ENCODE measurements at places on chromosomes 5 and 9.

- H3K27ac ChIP-seq = peak within 1 kb of the TSS; percentile 72
- peaks cover 44% of the 10 kb centered on the region for H3K4me1 ChIP-seq
- H3K4me3 ChIP-seq = peak within 1 kb of the TSS; percentile 57
- DNase-seq = peak; percentile 12
- H3K36me3 ChIP-seq = peaks cover 6% of the 10 kb centered on the region
Measured at GRCh38 chr9:88534456-88535225, at the start of gene NXNL2. Gene NXNL2, plus strand, starts transcription at chr9:88535178. Its CDS starts 257 bp downstream, at chr9:88535435.

DNA sequence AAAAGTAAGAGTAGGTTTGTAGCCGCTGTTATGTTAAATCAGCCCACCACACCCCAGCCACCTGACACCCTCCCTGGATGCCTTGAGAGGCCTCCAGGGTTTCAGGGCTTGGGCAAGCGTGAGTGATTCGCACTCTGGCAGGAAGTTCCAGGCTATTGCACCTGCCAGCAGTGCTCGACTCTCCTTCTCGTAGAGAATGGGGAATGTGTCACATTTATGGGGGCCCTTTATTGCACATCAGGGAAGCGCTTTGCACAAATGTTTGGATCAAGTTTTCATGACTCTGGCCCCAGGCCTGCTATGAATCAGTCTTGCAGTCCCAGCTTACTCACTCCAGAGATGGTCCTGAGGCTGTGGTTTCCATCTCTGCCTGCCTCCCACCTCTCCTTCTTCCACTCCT is 66.1 kb upstream of the ADRA1B start:
- no peaks in the 10 kb centered on the region for H3K36me3 ChIP-seq
- no peak for DNase-seq
- no peak overlapping the region for H3K27ac ChIP-seq
- no peak overlapping the region for H3K4me3 ChIP-seq
- H3K4me1 ChIP-seq = peaks cover 31% of the 10 kb centered on the region

DNA sequence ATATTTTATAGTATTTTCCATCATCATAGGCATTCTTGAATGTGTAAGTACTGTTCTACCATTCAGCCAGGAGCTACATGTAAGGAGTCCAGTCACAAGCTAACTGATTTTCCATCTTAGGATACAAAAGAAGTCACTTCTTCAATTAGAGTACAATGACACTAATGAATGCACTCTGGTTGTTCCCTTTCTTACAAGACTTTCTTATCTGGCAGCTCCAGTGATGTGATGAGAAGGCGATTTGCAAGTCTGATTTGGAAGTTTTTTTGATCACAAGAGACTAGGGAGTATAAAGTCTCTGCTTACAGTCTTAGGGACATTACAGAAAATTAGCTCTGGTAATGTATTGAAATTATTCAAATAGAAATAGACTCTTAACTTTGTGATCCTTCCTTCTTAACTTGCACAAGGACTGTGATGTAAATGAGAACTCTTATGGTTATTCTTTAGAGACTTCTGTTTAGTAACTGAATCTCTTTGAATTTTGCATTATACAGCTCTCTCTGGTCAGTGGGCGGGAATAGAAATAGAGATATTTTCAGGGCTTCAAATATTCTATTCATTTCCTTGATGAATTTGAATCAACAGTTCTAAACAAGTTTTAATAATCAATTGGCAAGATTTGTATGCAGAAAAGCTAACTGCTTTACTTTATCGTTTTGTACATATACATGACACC is 130.4 kb upstream of the CDH6 start:
- no peaks in the 10 kb centered on the region for H3K27me3 ChIP-seq
- no peak for DNase-seq
- H3K4me3 ChIP-seq = no peak overlapping the region
- no peaks in the 10 kb centered on the region for H3K4me1 ChIP-seq
- no peak overlapping the region for H3K27ac ChIP-seq

DNA sequence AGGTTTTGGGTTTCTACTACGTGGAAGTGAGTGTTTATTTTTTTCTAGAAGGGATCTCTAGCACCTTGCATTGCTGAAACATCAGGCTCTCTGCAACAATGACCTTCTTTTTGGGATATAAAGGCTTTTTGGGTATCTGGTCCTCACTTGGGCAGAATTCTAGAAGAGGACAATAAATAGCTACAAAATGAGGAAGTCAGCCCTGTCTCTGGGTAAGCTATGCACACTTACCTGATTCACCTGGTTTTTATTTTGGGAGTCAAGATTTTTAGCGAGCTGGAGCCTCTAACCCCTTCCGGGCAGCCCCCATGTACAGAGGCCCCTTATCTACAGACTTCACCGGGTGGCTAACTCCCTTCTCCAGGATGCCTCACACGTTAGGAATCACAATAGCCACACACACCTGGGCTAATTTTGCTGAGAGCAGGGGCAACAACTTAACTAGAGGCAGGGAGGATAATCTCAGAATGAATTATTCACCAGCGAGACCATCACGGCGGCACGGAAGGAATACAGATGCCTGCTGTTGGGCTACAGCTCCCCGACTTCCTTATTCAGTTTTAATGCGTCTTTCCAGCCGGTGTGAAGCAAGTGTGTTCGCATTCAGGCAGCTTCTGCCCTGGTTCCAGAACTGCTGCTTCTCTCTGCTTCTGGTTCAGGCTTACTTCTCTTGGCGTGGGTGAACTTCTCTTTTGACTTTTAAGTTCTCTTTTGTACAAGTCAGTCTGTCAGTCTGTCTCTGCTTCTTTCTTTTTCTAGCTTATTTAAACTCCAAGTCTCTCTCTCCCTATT is 341.0 kb upstream of the PANK3 start:
- no peaks in the 10 kb centered on the region for H3K36me3 ChIP-seq
- H3K4me1 ChIP-seq = no peaks in the 10 kb centered on the region
- no peak for DNase-seq
- H3K27ac ChIP-seq = no peak overlapping the region
- no peaks in the 10 kb centered on the region for H3K27me3 ChIP-seq
